ENCODE measurements at places on chromosomes 6 and 20.

- no peak for DNase-seq
Measured at GRCh38 chr6:28817808-28818145, 106.0 kb downstream of the TRIM27 start.

DNA sequence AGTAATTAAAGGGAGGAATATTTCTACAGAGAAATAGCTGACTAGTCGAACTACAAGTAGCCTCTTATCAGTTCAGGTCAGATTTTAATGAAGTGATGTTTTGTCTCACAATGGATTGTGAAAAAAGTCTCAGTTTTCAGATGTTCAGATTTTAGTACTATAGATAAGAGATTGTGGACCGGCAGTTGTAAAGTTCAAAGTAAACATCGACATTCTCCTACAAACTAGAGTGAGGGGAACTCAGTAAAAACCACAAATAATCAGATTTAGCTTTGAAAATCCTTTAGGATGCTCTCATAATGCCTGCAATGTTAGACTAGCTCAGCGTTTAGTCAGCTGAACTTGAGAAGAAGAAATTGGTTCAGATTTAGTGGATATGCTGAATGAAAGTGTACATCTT lies 39.9 kb downstream of the RCAN2 start:
- no peak for DNase-seq

GRCh38 chr6:52543262-52543661 lies 33.6 kb downstream of the TRAM2 start:
- DNase-seq, result no peak

- DNase-seq, result no peak
Measured at GRCh38 chr6:170143401-170144150, 147.3 kb downstream of the DLL1 start.

- DNase-seq, result peak; percentile 66
Measured at GRCh38 chr6:12957321-12958051, 240.9 kb downstream of the PHACTR1 start.

- no peak for DNase-seq
Measured at GRCh38 chr6:159012201-159012600, 12.2 kb upstream of the RSPH3 start.

GRCh38 chr6:147141711-147142308 lies 62.4 kb upstream of the STXBP5 start:
- no peak for DNase-seq

GRCh38 chr6:149445095-149445466 lies 39.7 kb downstream of the ZC3H12D start:
- DNase-seq, result no peak

GRCh38 chr6:43886717-43887339 lies 116.8 kb downstream of the VEGFA start:
- DNase-seq, result no peak

DNA sequence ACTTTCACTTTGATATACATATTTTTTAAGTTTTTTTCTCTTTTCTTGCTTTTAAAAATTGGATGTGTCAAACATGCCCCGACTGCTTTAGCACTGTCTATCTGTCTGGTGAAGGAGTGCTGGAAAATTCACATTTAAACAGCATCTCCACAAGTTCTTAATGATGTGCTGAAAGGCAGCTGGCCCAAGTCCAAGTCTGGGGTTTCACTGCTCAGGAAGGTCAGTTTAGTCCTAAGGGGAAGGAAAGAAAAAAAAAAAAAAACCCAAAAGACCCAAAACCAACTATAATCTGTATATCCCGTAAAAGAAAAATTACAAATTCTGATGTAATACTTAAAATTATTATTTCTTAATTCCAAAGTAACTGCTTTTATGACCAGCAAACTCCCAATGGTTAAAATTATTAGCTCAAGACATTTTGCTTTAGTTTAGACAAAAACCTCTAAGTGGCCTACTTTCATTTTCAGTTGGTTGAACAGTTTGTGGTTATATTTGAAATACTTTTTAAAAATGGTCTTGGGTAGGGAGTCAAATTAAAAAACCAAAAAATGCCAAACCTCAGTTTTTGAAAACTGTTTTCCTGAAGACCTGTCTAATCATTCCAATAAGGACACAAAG lies 79.5 kb upstream of the PREP start:
- DNase-seq, result no peak

- no peak for DNase-seq
Measured at GRCh38 chr6:167706313-167707109, 120.2 kb upstream of the AFDN start.

GRCh38 chr6:11894212-11894611 lies 115.6 kb upstream of the ADTRP start:
- no peak for DNase-seq

DNA sequence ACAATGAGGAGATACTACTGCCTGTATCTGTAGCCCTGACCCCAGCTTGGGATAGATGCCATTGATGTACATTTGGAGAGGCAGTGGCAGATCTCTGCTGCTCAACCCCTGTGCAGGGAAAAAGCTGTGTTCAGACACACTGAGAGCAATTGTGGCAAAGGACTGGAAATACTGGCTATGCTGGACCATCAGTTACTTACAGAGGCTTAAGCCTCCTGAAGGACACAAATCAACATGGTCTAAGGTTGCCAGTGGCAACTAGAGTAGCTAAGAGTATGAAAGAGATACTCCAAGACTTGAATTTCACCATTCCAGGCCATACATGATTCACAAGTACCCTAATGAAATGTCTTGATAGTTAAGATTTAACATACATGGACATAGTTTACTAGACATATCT lies 32.4 kb upstream of the ENPP4 start:
- no peak for DNase-seq

All from nucleus accumbens (tissue), 56 donors.